ENCODE measurements at places on chromosomes 2 and 18.

GRCh38 chr2:134927195-134927594 lies 8.6 kb downstream of the CCNT2 start:
- no peak for DNase-seq

GRCh38 chr18:31204833-31205232 lies 42.2 kb upstream of the DSC1 start:
- DNase-seq = no peak

DNA sequence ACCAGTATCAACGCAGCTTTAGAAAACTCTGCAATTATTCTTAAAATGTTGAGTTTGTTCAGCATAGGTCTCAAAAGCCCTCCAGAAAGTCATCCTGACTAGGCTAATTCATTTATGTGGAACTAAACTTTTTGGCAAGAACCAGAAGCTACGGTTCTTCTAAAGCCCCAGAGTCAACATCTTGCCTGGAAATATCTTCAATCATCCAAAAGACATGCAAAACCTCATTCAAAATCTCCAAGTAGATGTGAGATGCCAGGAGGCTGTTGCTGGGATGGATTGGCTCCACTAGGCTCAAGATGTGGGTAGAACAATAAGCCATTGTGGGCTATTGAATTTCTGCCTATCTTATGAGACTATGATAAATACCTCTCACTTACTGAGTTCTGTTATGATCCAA lies 2.1 kb upstream of the SCG2 start:
- DNase-seq = no peak

DNA sequence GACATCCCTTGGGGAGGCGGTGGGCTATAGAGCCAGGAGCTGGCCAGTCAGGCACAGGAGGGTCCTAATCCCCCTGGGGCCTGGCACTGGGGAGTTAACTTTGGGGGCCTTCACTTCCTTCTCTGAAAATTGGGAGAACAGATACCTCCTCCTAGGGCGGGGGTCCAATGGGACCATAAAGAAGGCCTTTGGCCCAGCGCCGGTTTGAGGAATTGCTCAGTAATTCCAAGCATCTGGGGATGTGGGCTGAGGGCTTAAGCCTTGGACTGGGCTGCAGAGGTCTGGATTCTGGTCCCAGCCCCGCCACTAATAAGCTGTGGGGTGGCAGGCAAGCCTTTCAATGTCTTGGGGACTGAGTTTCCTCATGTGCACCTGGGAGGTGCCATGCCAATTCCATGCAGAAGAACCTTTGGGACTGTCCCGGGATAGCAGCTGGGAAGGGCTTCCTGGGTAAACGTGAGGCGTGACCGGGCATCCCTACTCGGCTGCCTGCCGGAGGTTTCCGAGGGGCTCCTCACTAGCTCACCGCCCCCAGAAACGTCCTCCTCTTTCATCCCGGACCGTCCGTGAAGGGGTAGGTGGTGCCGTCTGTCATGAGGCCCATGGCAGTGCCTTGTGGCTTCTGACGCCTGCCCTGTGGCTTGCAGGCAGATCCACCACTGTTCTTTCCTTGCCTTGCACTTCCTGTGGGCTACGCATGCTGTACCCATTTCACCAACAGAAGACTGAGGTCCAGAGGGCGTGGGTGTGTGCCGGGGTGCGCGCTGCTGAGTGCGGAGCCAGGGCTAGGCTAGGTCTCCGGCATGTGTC lies 67.4 kb upstream of the HPCAL1 start:
- no peak for DNase-seq

DNA sequence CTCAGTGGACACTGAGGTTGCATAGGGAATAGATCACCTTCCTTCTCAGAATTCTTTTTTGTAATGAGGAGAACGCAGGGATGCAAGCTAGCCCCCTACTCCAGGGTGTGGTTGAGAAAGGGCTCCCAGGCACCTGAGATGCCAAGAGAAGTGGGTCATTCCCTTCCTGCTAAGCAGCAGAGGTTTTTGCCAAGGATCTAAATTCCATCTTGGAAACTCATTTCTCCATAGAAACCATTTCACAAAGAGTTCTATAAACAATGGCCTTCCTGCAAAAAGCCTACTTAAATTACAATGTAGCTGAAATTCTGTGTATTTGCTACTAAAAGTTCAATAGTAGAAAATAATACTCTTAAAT lies 3.7 kb upstream of the PPP3R1 start:
- no peak for DNase-seq

DNA sequence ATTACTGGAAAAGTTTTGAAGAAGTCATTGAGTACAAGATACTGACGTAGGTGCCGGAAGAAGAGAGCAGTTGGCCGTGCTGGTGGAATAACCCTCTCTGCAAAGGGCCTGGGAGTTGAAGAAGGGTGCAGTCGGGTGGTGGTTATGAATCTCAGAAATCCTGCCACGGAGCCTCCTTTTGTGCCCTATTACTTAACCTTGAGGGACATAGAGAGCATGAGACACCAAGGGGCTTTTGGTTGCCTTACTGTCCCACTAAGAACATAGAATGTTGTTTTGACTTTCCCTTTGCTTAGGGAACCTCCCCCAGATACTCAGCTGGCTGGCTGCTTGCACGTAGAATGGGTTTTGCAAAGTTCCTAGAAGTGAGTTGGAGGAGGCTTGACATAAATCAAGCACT lies 1.3 kb upstream of the CD28 start:
- no peak for DNase-seq

GRCh38 chr2:2056531-2056930 lies 274.5 kb downstream of the MYT1L start:
- no peak for DNase-seq

GRCh38 chr2:197502201-197502600 lies 2.0 kb downstream of the HSPE1 start:
- no peak for DNase-seq

GRCh38 chr2:26472821-26473655 lies 4.9 kb downstream of the OTOF start:
- no peak for DNase-seq

GRCh38 chr2:164542581-164543021 lies 78.7 kb downstream of the GRB14 start:
- no peak for DNase-seq

DNA sequence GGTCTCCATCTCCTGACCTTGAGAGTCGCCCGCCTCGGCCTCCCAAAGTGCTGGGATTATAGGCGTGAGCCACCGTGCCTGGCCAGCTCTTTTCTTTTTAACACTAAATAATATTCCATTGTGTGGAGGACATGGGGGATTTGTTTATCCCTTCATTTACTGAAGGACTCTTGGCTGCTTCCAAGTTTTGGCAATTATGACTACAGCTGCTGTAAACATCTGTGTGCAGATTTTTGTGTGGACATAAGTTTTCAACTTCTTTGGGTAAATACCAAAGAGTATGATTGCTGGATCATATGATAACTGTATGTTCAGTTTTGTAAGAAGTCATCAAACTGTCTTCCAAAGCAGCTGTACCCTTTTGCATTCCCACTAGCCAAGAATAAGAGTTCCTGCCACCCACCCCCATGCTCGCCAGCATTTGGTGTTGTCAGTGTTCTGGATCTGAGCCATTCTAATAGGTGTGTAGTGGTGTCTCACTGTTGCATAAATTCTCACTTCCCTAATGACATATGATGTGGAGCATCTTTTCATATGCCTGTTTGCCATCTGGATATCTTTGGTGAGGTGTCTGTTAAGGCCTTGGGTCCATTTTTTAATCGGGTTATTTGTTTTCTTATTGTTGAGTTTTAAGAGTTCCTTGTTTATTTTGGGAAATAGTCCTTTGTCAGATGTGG lies 52.2 kb downstream of the TNFRSF11A start:
- no peak for DNase-seq

- no peak for DNase-seq
These were observed 803.3 kb upstream of the CELF4 start for GRCh38 chr18:38368886-38369285.

GRCh38 chr2:72983500-72984161 lies 66.3 kb downstream of the EMX1 start:
- no peak for DNase-seq

GRCh38 chr2:172484253-172484652 lies 56.9 kb downstream of the ITGA6 start:
- DNase-seq = no peak

GRCh38 chr2:85583667-85584353 lies 421 bp upstream of the VAMP5 start:
- DNase-seq = no peak

GRCh38 chr2:16294791-16295190 lies 354.4 kb downstream of the MYCN start:
- DNase-seq = no peak

DNA sequence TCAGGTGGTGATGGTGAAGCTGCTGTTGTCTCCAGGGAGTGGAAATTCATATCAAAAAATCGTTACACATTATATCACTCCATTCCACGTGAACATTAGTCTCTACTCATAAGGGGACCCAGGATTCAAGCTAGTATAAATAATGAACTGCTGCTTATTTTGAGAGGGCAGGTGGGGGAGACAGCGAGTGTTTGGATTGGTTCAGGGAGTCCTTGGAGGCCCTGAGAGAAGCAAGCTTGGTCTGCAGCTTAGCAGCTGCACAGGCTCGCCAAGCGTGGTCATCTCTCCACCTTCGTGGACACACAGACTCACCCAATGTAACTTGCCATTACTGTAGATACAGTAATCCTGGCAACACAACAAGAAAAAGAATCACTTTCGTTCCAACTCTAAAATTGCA lies 177.6 kb downstream of the ZNF521 start:
- no peak for DNase-seq

GRCh38 chr2:45331410-45331786 lies 279.7 kb downstream of the SRBD1 start:
- no peak for DNase-seq

- DNase-seq = no peak
These were observed 18.1 kb upstream of the SPP2 start for GRCh38 chr2:234032279-234032856.

DNA sequence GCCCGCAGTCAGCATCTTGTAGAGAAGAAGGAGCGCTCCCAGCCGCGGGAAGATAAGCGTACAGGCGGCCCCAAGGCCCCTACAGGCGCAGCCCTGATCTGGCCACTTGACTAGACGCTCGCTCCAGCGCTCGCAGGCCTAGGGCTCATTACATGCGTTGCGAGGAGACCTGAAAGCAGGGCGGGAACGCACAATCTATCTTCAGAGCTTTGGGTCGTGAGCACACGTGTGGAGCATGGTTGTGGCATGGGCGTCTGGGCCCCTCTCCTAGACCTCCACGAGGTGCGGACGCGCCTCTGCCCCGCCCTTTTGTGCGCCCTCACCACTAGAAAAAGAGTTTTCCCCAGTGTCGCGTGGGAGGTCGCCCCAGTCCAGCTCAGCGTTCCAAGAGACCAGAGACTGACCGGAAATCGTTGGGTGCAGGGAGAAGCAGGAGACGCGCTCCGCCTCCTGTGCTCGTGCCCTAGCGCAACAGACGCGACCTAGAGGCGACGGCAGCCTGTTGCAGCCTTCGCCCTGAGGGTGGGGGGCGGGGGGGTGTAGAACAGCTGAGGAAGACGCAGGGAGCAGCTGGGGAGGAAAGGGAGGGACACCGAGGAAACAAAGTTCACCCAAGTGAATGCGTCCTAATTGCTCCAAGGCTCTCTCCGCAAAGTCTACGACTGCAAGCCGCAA lies 12.6 kb downstream of the NR4A2 start:
- no peak for DNase-seq

DNA sequence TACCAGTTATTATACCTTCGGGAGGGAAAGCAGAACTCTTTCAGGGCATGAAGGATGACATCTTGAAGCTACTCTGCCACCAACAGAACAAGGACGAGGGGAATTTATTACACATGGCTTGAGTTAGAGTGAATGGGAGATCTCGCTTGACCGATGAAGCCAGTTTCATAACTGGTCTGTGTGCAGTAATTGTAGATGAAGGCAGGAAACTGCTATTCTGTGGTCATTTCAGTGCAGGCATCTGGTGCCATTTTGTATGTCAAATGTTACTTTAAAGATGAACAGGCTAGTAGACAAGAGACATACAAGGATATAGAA lies 20.5 kb downstream of the GREB1 start:
- DNase-seq = no peak

GRCh38 chr2:45923701-45924100 lies 272.2 kb downstream of the PRKCE start:
- DNase-seq = no peak

- no peak for DNase-seq
These were observed 339.4 kb downstream of the RND3 start for GRCh38 chr2:150147889-150148683.

DNA sequence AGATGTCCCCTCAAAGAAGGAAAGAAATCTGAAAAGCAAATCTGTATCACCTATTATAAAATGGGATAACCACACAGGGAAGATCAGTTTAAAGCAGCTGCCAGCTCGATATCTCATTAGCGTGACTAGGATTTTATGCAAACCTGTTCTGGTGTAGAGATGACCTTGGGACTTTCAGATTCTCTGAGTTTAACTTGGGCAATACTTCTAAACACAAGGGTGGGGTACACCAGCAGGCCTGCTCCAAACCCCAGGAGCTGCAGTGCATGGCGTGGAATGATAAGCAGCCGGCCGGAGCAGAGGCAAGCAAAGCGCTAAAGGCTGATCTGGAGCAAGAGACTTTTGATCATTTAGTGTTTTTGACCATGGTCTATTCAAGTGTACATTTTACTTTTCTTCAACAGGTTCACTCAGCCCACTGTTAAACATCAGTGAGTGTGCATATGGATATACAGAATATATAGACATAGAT lies 4.7 kb downstream of the SERTAD2 start:
- no peak for DNase-seq

DNA sequence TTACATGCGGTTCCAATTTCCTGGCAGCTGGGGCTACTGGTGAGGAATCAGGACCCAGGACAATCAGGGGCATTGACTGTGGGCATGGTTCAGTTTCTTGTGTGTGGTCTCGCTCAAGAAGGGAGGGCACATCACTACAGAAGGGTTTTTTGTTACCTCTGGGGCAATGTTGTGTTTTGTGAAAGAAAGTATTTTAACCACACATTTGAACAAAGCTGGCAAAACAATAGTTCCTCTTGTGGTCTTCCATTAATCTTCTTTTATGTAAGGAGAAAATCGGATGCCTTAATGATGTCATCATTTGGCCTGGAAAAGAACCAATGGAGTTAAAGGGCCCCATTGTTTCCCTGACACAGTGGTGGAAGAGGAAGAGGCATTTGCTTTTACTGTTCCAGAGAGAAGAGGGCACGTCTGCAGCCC lies 197.4 kb downstream of the SH3BP4 start:
- DNase-seq = no peak

DNA sequence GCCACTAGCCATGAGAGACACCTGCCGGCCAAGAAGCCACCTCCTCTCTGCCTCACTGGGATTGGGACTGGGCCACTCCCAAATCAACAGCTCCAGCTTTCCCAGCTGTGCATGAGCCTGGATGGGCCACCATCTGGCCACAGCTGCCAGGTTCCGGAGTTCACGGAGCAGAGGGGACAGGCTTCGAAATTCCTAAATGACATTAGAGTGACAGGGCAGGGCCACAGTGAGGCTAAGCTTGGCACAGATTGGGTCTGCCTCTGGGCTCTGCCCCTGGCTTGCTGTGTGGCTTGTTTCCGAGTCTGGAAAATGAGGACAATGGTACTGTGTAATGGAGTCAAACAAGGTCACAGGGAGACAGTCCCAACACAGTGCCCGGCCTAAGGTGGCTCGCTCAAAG lies 6.5 kb downstream of the DIPK1C start:
- DNase-seq = no peak
